Thymus (tissue), 14 donors: ENCODE measurements at places on chromosomes 11 and 22. TPM values are rescaled to one million over a fixed set of nuclear protein-coding genes. Genes with fewer than 3 reads are reported as not detected.

DNA sequence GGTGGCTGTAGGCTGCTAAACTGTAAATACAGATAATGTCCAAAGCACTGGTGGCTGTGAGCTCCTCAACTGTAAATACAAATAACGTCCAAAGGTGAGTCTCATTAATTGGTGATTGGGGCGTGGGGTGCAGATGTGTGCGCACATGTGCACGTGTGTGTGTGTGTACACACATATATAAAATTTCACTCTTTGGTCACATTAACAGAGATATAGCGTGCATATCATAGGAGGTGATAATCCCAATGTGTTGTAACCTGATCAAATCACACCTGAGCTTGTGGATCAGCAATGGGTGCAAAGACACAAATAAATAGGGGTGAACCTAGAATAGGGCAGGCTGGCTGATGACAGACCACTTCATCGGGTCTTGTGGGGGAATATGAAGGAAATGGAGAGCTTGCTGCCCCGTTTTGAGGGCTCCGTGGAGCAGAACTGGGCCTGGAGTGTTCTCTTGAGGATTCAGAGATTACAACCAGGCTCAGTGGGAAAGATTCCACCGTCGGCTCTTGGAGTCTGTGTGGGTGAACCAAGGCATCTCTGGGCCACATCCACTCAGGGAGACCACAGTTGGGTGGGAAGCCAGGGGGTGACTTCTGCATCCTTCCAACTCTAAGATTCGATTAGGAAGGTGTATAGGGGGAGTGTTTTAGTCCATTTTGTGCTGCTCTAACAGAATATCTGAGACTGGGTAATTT, 24.9 kb upstream of the OSBPL5 start:
- H3K4me3 ChIP-seq, result no peak overlapping the region
- H3K4me1 ChIP-seq, result no peaks in the 10 kb centered on the region
- H3K27ac ChIP-seq, result no peak overlapping the region
- no peaks in the 10 kb centered on the region for H3K36me3 ChIP-seq

Gene NTM
- 0.47 TPM for total RNA-seq

DNA sequence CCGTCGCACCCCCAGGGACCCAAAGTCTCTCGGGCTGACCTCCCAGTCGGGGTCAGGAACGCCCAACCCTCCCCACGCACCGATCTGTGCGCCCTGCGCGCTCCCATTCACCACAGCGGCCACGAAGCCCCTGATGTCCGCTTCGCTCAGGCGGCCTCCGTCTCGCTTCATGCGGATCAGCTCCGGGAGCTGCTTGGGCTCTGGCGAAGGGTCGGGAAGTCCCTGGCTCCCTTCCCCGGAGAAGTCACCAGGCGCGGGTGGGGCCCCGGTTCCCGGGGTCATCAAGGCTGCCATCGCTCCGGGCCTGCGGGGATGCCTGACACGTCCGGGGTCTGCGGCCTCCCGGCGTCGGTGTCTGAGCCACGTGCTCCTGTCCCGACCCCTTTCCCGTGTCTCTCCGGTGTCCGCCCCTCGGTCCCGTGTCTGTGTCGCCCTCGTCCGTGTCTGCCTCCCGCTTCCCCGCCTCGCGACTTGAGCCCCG, 356 bp downstream of the TYMP start:
- peaks cover 79% of the 10 kb centered on the region for H3K27me3 ChIP-seq
- peaks cover 3% of the 10 kb centered on the region for H3K36me3 ChIP-seq
- DNase-seq, result no peak
- H3K27ac ChIP-seq, result peak overlapping the region; percentile 80
- H3K4me3 ChIP-seq, result peak overlapping the region; percentile 37
- peaks cover 18% of the 10 kb centered on the region for H3K4me1 ChIP-seq

DNA sequence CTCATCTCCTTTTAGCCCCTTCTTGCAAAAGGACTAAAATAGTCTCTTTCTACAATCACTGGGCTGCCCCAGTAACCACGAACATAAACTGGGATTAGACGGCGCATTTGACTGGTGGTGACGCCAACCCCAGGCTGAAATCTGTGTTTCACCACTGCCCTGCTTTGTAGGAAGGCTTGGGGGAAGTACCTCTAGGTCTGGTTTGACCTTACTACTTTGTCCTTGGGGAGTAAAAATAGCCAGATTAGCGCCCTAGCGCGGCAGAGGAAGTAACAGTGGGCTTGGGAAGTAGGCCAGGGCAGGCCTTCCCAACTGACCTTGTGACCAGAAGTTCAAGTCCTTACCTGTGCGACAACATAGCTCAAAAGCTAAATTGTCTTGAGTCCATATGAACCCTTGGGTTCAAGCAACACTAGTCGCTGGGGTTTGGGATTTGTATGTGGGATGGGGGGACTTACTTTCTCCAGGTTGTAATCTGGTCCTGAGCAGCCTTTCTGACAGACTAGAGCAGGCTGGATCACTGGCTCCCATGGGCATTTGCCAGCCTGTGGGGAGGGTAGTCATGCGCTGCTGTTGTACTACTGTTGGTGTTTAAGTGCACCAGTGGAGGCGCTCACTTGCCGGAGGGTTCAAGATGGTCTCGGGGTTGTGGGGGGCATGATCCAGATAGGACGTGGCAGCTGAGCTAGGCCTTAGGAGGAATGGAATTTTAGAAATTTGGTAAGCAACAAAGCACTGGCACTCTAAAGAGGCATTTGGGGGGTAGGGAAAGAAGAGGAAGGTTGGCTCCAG, 953 bp upstream of the PACS1 start:
- no peak for DNase-seq
- H3K4me1 ChIP-seq, result peaks cover 38% of the 10 kb centered on the region
- peak overlapping the region; percentile 85 for H3K27ac ChIP-seq
- H3K4me3 ChIP-seq, result peak overlapping the region; percentile 44

- H3K36me3 ChIP-seq, result no peaks in the 10 kb centered on the region
- no peak overlapping the region for H3K4me3 ChIP-seq
- peaks cover 2% of the 10 kb centered on the region for H3K27me3 ChIP-seq
Observed at GRCh38 chr11:2235588-2236326, 34.6 kb downstream of the ASCL2 start.

- peak within 1 kb of the TSS; percentile 100 for H3K27ac ChIP-seq
- H3K36me3 ChIP-seq, result peaks cover 14% of the 10 kb centered on the region
- H3K4me3 ChIP-seq, result peak within 1 kb of the TSS; percentile 82
- H3K4me1 ChIP-seq, result peaks cover 64% of the 10 kb centered on the region
Observed at GRCh38 chr11:694563-695287, at the start of gene DEAF1. TSS of gene DEAF1 (minus strand) at chr11:695222. CDS start at chr11:695047, 175 bp downstream.

Gene UQCC3
- total RNA-seq, result 11.8 TPM

- H3K4me1 ChIP-seq, result peaks cover 11% of the 10 kb centered on the region
- no peaks in the 10 kb centered on the region for H3K36me3 ChIP-seq
- peak overlapping the region; percentile 70 for H3K4me3 ChIP-seq
- DNase-seq, result no peak
Observed at GRCh38 chr11:77590194-77590782, 535 bp downstream of the AQP11 start.

Gene C11orf16
- 2.9 TPM for total RNA-seq

GRCh38 chr11:68037411-68038225, 1.2 kb upstream of the TCIRG1 start:
- peaks cover 51% of the 10 kb centered on the region for H3K4me1 ChIP-seq
- peak overlapping the region; percentile 54 for H3K27ac ChIP-seq
- no peaks in the 10 kb centered on the region for H3K27me3 ChIP-seq
- no peak overlapping the region for H3K4me3 ChIP-seq
- peaks cover 21% of the 10 kb centered on the region for H3K36me3 ChIP-seq

DNA sequence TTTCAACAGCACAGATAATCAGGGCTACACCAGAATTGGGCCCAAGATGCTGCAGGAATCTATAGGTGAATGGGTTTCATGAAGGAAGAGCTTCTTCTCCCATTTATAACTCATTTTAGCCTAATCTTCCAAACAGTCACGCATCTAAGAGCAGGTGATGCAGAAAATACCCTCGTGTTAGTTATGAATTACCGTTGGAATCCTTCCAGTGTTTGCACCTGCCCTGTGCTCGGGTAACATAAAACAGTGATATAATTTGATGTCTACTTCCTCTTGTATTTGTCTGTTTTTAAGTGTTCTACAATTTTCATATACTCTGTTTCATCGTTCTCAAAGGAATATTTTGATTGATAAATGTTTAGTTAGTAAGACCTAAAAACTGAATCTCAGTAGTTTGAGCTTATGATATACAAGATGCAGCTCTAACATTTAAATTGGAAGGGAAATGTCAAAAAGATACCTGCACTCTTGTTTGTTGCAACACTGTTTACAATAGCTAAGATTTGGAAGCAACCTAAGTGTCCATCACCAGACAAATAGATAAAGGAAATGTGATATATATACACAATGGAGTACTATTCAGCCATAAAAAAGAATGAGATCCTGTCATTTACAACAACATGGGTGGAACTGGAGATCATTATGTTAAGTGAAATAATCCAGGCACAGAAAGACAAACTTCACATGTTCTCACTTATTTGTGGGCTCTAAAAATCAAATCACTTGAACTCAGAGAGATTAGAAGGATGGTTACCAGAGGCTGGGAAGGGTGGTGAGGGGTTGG, 42.1 kb downstream of the PPARA start:
- no peaks in the 10 kb centered on the region for H3K27me3 ChIP-seq
- peaks cover 5% of the 10 kb centered on the region for H3K36me3 ChIP-seq
- DNase-seq, result no peak
- no peak overlapping the region for H3K4me3 ChIP-seq

Gene MMP1
- 1.8 TPM for total RNA-seq

DNA sequence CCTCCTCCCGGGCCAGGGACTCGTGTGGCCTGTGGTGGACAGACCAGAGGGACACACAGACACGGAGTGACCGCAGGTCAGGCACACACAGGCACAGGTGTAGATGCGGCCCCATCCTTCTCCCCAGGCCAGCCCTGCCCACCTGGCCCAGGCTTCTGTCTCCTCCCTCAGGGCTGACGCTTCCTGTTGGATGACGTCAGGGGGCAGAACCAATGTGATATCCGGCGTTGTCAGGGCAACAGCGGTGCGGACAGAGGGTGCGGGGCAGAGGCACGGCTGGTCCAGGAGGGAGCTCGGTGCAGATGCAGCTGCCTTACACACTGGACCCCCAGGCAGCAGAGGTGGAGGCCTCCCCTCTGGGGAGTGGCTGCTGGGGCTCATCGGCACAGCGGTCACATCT, 2.9 kb upstream of the TUBGCP6 start:
- no peaks in the 10 kb centered on the region for H3K27me3 ChIP-seq
- H3K4me3 ChIP-seq, result no peak overlapping the region
- H3K4me1 ChIP-seq, result peaks cover 22% of the 10 kb centered on the region
- no peak for DNase-seq

Gene APOL4
- total RNA-seq, result 4.8 TPM

GRCh38 chr11:124623861-124624525, 1.3 kb downstream of the TBRG1 start:
- H3K27ac ChIP-seq, result no peak overlapping the region
- peaks cover 8% of the 10 kb centered on the region for H3K4me1 ChIP-seq
- peak overlapping the region; percentile 98 for H3K4me3 ChIP-seq
- H3K36me3 ChIP-seq, result peaks cover 20% of the 10 kb centered on the region

DNA sequence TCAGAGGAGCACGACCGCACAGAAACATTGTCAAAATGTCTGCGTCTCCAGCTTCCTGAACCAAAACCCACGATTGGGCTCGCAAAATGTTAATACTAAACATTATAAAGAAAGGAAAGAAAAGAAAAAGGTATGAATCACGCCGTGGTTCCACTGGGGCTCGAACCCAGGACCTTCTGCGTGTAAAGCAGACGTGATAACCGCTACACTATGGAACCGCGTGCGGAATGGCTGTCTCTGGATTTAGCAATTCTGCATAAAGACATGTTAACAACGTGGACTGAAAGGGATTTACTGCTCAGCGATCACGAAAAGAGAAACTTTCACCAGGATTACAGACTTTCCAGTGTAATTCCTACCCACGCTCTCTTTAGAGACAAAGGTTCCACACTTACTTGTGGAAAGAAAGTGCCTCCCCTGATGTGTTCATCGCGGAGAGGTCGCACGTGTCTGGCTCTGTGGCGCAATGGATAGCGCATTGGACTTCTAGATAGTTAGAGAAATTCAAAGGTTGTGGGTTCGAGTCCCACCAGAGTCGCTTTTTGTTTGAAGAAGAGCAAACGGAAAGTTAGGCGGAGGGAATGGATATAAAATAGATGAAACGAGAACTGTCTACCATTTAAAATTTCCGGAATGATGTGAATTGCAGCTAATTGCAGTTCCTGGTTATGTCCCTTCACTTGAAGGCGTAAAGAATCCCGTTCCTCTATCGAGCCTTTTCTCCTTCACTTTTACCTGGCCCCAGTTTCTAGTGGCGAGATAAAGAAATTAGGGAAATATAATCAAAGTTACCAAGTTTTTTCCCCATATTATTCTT, 39.7 kb downstream of the OR4D9 start:
- peak; percentile 60 for DNase-seq
- peak overlapping the region; percentile 55 for H3K4me3 ChIP-seq
- peaks cover 28% of the 10 kb centered on the region for H3K4me1 ChIP-seq
- H3K27ac ChIP-seq, result peak overlapping the region; percentile 83
